ENCODE measurements at places on chromosomes 5 and 9.
A peak's percentile ranks its signal among the peaks of the same experiment; 100 is the strongest.

DNA sequence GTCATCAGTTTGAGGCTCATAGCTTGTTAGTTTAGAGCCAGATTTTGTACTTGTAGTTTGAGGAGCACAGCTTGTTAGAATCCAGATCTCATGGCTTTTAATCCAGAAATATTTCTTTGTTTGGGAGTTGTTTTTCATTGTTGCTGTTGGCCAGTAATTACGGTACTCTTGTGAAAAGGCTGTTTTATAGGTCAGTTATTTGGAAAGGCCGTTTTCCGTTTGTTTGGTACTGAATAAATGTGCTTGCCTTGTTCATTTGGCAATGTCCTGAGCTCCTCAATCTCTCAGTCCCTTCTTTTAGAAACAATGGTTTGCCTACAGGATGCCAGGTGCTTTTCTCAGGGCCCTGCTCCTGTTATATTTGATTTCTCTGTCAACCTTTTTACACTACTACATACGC lies 4.5 kb upstream of the MOB3B start:
- no peak for DNase-seq

- no peak for DNase-seq
These were observed 2030.6 kb upstream of the NUDT12 start for GRCh38 chr5:105593011-105593760.

DNA sequence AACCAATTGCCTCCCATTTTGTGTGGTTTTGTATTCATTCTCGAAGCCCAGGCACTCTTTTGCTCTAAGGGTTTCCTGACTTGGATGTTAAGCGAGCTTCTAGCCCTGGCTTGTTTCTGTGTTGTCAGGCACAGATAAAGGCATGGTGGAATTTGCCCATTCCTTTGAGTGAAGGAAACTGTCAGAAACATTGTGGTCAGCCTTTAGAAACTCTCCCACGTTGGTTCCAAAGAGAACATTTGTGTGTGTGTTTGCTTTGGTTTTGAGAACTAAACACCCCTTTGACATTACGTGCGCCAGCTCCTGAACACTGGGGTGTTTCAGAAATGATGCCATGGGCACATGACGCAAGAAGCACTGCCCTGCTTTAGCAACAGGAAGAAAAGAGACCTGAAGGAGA lies 320.9 kb downstream of the NTRK2 start:
- no peak for DNase-seq

GRCh38 chr5:180802325-180803180 lies at the start of gene MGAT1:
TSS of gene MGAT1 (minus strand) at chr5:180802806. CDS start at chr5:180792971, 9,835 bp downstream.
- DNase-seq = peak; percentile 93

GRCh38 chr9:110583237-110583636 lies 3.7 kb upstream of the SVEP1 start:
- no peak for DNase-seq

Data from 8988T (cell line).